ENCODE measurements at places on chromosomes 6 and 20. TPM values are rescaled to one million over a fixed set of nuclear protein-coding genes. Genes with fewer than 3 reads are reported as not detected.

IBTK gene
- 33.5 TPM for polyA plus RNA-seq

PRICKLE4 gene
- not detected for polyA plus RNA-seq

ANKEF1 gene
- 2.5 TPM for polyA plus RNA-seq

KLC4 gene
- polyA plus RNA-seq = 17.5 TPM

TTK gene
- not detected for polyA plus RNA-seq

IRF4 gene
- not detected for polyA plus RNA-seq

DNAH8 gene
- polyA plus RNA-seq = not detected

SYCP2L gene
- polyA plus RNA-seq = 0.15 TPM
